Smooth muscle cell of the coronary artery (primary cell): ENCODE measurements at places on chromosomes 16 and 17. TPM values are rescaled to one million over a fixed set of nuclear protein-coding genes. Genes with fewer than 3 reads are reported as not detected.

The TBC1D3G gene
- not detected in 2 replicates for total RNA-seq

The TRPV3 gene
- total RNA-seq: 0.23 and 1.8 TPM in 2 replicates

The CACNG3 gene
- not detected in 2 replicates for total RNA-seq

The CACNA1H gene
- 0.45 and 2.2 TPM in 2 replicates for total RNA-seq

The PIPOX gene
- 1.4 and 1.9 TPM in 2 replicates for total RNA-seq

The FOXN1 gene
- not detected in 2 replicates for total RNA-seq

The C16orf96 gene
- total RNA-seq: under 0.01 TPM in 1 of 2 replicates, not detected in the other

The NPIPA1 gene
- 32.5 and 92.0 TPM in 2 replicates for total RNA-seq

The GRAPL gene
- total RNA-seq: 0.15 and 0.47 TPM in 2 replicates

The KCNH6 gene
- total RNA-seq: not detected in 2 replicates

The ATMIN gene
- 23.1 and 30.2 TPM in 2 replicates for total RNA-seq

The PRAC2 gene
- total RNA-seq: not detected in 2 replicates

The MYL11 gene
- not detected in 2 replicates for total RNA-seq

The ZNF629 gene
- 3.3 and 6.8 TPM in 2 replicates for total RNA-seq

The NEUROD2 gene
- total RNA-seq: not detected in 2 replicates
